ENCODE measurements at places on chromosomes 5 and 9. TPM values are rescaled to one million over a fixed set of nuclear protein-coding genes. Genes with fewer than 3 reads are reported as not detected.

GRCh38 chr5:10892147-10892910 is 131.3 kb upstream of the DAP start:
- no peak for DNase-seq

- peak; percentile 65 for DNase-seq
These were observed 43.5 kb downstream of the ADAMTS2 start for GRCh38 chr5:179301796-179302195.

The SLCO6A1 gene
- not detected for total RNA-seq

GRCh38 chr9:95126739-95127138 is 190.8 kb downstream of the FANCC start:
- no peak for DNase-seq

DNA sequence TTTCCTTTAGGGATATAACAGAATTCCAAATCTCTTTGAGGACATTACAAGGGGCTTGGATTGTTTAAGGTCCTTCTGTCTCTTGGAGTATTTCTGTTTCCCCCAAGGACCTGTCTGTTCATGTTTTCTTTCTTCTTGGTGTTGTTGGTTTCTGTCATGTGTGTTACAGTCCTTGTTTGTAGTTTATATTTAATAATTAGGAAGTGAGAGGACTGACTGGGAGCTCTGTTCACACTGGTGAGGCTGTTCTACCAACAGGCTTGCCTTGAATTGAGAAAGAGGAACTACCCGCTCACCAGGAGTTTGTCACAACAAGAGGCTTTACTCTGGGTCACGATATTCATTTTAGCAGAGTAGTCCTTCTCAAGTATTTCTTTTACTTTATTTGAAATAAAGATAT is 119.2 kb upstream of the SV2C start:
- DNase-seq = no peak

DNA sequence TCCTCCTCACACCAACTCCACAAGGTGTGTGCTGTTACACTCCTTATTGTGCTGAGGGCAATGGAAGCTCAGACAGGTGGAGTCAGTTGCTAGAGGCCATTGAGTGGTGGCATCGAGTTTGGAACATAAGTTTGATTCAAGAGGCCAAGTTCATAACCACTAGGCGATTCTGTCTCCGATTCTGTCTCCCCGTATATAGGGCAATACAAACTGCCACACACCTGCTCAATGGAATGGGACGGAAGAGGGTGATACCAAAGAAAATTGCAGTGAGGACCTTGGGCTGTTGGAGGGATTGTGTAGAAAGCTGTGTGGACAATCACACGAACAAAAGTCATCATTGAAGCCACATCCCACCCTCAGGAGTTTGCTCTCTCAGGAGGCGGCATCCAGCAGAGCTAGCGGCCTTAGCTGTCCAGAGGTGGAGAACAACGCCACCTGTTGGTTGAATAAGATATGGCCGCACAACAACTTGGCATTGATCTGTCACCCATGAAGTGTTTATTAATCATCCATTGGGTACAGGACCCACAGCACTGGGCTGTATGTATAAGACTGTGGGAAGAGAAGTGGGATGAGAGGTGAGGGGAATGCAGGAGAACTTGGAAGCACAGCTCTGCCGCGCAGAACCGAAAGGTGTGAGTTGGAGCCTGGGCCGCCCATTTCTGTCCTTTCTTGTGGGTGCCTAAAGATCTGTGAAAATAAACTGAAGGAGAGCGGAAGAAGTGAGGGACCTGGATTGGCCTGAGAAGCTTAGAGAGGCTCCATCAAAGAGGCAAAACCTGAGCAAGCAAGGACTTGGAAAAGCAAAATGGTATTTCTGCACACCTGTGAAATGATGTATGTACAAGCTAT is 16.1 kb upstream of the NEUROG1 start:
- peak; percentile 93 for DNase-seq

- no peak for DNase-seq
These were observed 492 bp downstream of the ATG12 start for GRCh38 chr5:115840873-115841272.

The CNTNAP3 gene
- 1.4 TPM for total RNA-seq

- peak; percentile 63 for DNase-seq
These were observed 29.4 kb downstream of the RHOBTB3 start for GRCh38 chr5:95760273-95761191.

DNA sequence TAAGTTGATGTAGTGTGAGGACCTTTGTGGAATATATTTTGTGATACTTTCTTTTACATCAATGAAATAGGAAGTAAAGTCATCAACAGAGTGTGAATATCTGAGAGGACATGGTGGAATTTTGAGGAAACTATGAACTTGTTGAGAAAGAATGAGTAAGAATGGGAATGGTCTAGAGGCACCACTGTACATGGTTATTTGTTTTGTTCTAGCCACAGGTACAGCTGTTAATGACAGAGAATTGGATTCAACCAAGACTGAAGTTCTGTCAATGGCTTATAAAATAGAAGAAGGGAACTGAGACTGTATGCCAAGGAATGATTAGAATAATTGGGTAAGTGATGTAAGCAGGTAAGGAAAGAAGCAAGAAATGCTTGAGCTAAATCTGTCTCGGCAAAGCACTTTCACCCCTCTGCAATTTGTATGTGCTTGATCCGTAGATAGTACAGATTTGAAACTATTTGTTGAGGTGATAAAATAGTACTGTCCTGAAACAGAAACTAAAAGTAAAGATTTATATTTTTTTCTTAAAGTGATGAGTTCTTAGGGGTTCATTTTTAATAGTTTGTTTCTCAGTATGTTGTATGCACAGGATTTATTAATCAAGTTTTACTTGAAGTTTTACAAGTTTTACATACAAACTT is 468.8 kb upstream of the SMC2 start:
- DNase-seq = no peak

GRCh38 chr9:131611586-131612315 is 66.4 kb downstream of the PRRT1B start:
- peak; percentile 26 for DNase-seq

The FAM169A gene
- under 0.01 TPM for total RNA-seq

GRCh38 chr5:14178671-14179211 is 35.6 kb downstream of the TRIO start:
- peak; percentile 79 for DNase-seq

The CD180 gene
- total RNA-seq = not detected

The NUTM2G gene
- not detected for total RNA-seq

- no peak for DNase-seq
These were observed 423.4 kb downstream of the ISL1 start for GRCh38 chr5:51806677-51807076.

The PAEP gene
- total RNA-seq = not detected

The SLC2A6 gene
- 25.3 TPM for total RNA-seq

DNA sequence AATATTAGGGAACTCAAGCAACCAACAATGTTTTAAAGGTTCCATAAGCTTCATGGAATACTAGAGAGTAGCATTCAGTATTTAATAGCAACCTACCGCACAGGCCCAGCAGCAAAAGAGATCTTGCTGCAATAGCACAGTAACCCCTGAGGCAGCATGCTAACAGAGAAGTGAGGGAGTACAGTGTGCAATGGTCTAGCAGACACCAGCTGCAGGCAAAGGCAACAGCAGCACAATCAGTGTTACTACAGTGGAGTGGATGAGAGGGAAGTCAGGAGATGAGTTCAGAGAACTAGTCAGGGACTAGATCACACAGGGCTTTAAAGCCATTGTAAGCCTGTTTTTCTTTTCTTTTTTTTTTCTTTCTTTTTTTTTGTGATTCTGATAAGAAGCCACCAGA is 2.8 kb downstream of the TICAM2 start:
- DNase-seq = no peak

The MED22 gene
- total RNA-seq = 14.5 TPM

- DNase-seq = no peak
These were observed 68.7 kb downstream of the KCNN2 start for GRCh38 chr5:114430532-114430931.

GRCh38 chr9:136355616-136356557 is 7.7 kb downstream of the DNLZ start:
- no peak for DNase-seq

The NTRK2 gene
- total RNA-seq = 3.3 TPM

DNA sequence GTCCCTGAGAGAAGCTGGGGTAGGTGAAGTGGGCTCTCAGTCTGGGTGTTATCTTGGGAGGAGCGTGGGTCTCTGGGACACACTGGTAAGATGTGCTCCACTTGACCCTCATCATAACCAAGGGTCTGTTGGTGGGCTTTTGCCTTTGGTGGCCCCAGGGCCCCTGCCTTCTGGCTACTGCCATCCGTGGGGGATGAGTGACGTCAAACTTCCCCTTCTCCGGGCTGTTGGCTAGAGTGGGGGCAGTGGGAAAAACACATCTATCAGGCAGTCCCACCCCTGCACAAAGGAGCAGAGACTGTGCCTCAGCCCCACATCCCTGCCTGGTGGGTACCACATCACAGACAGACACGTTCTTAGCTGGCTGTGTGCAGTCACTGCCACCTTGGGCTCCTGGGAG is 35.1 kb downstream of the GADD45G start:
- no peak for DNase-seq

- no peak for DNase-seq
These were observed 10.2 kb downstream of the BTNL8 start for GRCh38 chr5:180908998-180909731.

- DNase-seq = no peak
These were observed 271.8 kb downstream of the SMARCA2 start for GRCh38 chr9:2286825-2287455.

- DNase-seq = peak; percentile 67
These were observed 11.8 kb downstream of the OTULIN start for GRCh38 chr5:14676320-14676719.

- DNase-seq = no peak
These were observed 64.1 kb upstream of the SPOCK1 start for GRCh38 chr5:137563301-137563645.

DNA sequence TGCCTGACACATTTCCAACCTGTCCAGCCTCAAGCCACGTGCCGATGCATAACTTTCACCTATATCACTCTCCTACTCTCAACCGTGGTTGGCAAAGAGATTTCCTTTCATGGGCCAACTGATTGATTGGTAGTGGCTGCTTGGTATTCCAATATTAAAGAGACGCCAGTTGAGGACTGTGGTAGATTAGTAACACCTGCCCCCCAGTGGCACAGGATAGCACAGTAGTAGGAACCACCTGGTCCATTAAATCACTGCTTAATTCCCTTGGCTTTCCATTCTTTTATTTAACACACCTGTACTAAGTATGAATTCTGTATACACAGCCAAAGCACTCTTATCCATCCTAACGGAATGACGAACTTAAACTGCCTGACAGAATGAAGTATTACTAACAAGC is 19.1 kb upstream of the FOXB2 start:
- DNase-seq = peak; percentile 15

DNA sequence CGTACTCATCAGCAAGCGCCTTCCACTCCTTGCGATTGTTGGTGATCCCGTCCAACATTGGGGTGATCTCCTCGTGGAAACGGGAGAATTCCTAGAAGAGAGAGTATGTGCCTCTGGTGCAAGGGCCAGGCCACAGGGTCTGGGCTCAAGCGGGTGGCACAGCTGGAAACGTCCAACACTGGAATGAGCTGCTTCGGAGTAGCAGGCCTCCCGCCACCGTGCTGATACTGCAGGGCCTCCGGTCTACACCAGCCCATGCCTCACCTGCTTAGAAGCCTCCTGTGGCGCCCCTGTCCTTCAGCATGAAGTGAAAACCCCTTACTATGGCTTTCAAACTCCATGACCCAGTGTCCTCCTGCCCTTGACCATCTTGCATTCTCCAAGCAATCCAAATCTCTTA is 81.4 kb downstream of the PDE6A start:
- no peak for DNase-seq

DNA sequence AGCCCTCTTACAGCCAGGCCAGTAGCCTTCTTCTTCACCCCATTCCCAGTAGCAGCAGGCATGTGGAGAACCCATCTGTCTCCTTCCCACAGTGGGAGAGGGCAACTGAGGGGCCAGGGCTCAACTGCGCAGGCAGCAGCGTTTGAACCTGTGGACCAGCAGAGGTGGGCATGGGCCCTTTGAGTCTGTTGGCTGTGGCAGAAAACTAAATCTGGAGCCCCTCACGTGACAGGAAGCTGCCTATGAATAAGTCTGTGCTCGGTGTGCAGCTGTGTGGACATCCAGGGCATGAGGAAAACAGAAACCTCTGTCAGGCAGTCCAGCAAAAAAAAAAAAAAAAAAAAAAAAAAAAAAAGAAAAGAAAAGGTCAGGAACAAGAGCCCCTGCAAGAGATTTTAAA is 189.2 kb upstream of the NR3C1 start:
- no peak for DNase-seq

DNA sequence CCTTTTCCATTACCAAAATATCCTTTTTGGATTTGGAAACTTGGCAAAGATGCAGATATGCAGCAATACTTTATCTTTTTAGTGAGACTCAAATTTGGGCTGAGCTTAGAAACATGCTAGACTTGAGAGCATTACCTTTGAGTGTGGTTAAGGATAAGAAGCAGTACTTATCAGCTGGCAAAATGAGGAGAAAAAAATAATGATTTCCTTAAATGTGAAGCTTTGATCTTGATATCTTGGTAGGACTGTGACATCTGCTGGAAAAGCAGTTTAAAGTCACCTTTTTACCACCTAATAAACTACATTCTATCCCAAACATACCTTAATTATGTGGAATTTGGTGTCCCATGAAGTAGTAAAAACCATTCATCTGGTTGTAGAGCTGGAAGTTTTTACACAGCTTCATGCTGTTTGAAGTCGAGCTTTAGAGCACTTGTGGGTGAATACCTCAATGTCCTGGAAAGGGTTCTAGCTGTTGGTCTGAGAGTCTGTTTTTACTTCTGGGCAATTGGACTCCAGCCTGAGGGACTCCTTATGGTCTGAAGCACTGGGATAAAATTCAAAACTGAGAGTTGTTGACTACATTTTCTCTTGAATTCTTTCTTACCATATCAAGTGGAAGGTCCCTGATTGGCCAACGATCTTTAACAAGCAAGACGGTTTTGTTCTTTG is 53.4 kb downstream of the LRRC70 start:
- no peak for DNase-seq

- no peak for DNase-seq
These were observed 55.7 kb upstream of the COL15A1 start for GRCh38 chr9:98887918-98888510.

DNA sequence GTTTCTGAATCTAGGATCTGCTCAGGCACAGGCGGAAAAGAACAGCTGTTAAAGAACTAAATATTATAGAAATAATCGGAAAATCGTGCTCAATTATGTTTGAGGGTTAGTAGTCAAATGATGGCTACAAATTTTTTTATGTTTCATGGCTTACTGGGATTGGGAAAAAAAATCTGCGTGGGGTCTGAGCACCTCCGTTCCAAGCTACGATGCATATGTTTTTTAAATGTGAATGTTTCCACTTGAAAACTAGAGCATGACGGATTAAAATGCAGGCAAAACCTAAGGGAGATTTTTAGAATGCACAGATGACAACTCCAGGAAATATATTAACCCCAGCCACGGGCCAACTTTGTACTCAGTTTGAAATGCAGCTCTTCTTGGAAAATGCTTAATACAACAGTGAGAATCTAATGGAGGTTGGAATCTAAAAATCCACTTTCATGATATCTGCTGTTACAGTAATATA is 5.3 kb downstream of the OTP start:
- DNase-seq = peak; percentile 64

The WNK2 gene
- total RNA-seq = not detected

The PCDHB5 gene
- 2.9 TPM for total RNA-seq

The P4HA2 gene
- total RNA-seq = 155 TPM

- DNase-seq = no peak
These were observed 105.6 kb upstream of the DAPK1 start for GRCh38 chr9:87392086-87392485.
